Stimulated activated CD8-positive, alpha-beta memory T cell treated with anti-CD3 and anti-CD28 coated beads, Interleukin-7, amount 100 ng/mL, for 1 hour (primary cell): ENCODE measurements at places on chromosomes 4 and X.

DNA sequence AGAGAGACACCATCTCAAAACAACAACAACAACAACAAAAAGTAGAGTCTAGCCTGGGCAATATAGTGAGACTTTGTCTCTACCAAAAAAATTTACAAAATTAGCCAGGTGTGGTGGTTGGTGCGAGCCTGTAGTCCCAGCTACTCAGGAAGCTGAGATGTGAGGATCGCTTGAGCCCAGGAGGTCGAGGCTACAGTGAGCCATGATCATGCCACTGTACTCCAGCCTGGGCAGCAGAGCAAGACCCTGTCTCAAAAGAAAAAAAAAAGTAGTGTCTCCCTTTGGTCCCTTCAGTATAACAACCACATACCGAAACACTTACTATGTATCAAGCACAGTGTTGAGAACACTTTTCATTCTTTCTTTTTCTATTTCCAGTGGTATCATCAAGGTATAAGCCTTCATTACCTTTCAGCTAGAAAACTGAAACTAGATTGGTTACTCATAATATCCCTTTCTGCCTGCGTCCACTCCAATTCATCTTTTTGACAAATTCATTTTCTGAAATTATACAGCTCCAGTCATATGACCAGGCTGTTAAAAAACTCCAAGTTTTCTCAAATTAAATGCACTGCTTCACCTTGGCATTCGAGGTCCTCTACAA lies 54.1 kb downstream of the RPS6KA3 start:
- no peak for DNase-seq

GRCh38 chr4:54607067-54607466 lies 50.7 kb upstream of the KIT start:
- DNase-seq = no peak

DNA sequence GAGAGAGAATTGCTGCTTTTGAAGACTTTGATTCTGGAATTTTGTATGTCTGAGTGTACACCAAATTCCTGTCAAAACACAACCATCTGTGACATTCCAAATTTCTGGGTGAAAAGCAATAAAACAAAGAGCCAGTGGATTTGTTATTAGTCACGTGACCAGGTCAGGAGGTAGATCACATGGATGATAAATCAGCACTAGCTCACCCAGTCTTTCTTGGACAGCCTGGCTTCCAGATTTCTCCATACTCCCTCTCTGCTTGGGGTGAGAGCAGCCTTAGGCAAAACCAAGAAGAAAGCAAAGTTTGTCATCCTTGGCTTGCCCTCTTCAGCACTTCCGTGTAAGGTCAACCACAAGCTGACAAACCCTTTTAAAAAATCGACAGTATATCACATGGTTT lies 194.2 kb downstream of the CLCN4 start:
- DNase-seq = no peak

- DNase-seq = no peak
These were observed 4.9 kb downstream of the CHRNA9 start for GRCh38 chr4:40340030-40340429.

DNA sequence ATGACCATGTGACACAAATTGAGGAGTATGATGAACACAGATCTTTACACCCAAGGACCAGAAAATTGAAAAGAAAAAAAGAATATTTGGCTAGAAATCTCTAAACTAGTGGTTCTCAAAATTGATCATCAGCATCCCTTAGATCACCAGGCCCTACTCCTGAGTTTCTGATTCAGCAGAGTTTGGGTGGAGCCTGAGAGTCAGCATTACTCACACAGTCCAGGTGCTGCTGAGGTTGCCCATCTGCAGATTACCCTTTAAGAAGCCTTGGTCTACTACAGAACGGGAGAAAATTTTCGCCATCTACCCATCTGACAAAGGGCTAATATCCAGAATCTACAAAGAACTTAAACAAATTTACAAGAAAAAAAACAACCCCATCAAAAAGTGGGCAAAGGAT lies 182.8 kb downstream of the MOSPD2 start:
- DNase-seq = no peak

- no peak for DNase-seq
These were observed 1.8 kb downstream of the NOP14 start for GRCh38 chr4:2961421-2961810.

DNA sequence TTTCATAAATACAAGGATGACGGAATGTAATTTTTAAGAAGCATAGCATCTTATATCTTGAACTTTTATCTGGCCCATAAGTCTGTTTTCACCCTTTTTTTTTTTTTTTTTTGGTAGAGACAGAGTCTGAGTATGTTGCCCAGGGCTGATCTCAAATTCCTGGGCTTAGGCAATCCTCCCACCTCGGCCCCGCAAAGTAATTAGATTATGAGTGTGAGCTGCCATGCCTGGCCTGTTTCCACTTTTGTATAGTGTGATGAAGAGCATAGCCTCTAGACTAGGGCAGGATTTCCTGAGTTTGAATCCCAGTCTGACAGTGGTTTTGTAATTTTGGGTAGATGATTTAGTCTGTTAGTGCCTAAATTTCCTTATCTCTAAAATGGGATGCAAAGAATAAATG lies 11.0 kb downstream of the STIM2 start:
- DNase-seq = no peak

- DNase-seq = no peak
These were observed 79.5 kb downstream of the CBR4 start for GRCh38 chr4:168930413-168931196.

GRCh38 chr4:181971973-181972372 lies 271.2 kb upstream of the TENM3 start:
- DNase-seq = no peak

DNA sequence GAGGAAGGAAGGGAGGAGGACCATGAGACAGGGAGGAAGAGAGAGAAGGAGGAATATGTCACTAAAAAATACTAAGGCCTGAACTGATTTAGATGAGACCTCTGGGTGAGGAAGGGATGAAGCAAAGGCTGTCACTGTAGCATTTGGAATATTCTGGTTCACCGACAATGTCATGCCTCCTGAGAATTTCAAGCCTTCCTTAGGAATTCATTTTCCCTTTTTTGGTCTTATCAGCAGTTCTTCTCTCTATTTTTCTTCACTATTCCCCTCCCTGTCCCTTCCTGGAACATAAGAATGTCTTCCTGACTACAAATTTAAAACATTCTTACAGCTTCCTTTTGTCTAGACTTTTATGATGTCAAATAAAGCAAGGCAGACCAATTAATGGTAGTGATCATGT lies 527.8 kb downstream of the INPP4B start:
- no peak for DNase-seq

- DNase-seq = no peak
These were observed 86.1 kb downstream of the HNRNPD start for GRCh38 chr4:82287720-82288119.

DNA sequence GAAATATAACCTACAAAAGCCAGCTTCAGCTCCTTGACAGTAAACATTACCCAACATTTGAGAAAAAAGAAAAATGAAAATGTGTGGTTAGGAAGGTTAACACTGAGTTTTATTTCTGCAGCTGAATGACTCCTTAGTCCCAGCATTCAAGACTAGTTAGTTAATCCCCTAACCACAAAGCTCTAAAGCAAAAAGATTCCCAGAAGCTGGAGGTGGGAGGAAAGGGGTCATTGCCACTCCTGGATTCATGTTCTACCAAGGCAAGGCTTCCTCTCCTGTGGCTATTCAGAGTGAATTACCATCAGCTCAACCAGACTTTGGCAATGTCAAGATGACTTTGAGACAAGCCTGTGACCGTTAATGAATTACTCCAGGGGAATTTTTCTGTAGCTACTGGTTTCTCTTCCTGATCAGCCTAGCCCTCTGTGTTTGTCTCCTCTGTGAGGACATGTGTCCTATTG lies 63.6 kb downstream of the HADH start:
- DNase-seq = no peak

GRCh38 chr4:1246901-1247863 lies 1.7 kb downstream of the CTBP1 start:
- no peak for DNase-seq

GRCh38 chr4:182143822-182144625 lies 99.2 kb upstream of the TENM3 start:
- DNase-seq = no peak

- no peak for DNase-seq
These were observed 37.7 kb downstream of the FHDC1 start for GRCh38 chr4:152973629-152974467.

DNA sequence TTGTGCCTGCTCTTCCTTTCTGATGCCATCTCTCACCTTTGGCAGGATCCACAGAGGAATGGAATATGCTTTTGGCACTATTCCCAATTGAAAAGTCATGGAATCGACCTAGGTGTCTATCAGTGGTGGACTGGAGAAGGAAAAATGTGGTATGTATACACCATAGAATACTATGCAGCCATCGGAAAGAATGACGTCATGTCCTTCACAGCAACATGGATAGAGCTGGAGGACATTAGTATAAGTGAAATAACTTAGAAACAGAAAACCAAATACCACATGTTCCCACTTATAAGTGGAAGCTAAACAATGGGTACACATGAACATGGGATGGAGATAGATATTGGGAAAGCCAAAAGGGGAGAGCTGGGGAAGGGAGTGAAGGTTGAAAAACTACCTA lies 58.3 kb upstream of the SMIM31 start:
- DNase-seq = no peak

GRCh38 chr4:172787111-172787510 lies 381.5 kb upstream of the GALNT7 start:
- no peak for DNase-seq

DNA sequence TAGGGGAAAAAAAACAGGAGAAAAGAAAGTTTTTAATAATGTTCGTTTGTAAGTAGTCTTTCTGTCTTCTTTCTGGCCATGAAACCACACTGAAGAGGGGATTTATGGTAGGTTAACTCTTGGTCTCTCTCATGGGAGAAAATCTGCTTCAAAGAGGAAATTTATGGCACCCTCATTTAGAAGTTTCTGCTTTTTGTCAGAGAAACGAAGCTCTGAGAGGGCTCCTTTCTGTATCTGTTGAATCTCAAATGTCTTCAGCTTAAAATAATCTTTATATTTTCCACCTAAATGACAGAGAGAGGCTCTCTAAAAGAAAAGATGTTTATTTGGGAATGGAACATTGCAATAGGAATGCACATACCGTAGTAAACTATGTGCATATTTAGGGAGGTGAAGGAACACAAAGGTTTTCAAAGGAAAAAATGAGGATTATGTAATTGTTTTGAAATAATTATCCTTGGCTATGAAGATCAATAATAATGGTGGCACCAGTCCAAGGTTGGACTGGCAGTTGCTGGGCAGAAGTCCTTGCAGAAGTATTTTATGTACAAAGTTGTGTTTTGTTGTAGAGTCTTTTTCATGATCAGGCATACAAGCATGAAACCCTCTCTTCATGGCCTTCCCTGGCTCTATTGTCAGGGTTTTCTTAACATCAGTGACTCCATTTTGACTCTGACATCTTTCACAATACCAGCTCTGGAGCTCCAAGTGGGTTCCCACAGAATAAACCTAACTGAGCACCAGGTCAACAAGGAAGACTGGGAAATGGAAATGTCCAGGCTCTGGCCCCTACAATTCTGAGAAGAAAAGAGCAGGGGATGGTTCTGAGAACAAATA lies 53.0 kb upstream of the HPSE start:
- DNase-seq = no peak

DNA sequence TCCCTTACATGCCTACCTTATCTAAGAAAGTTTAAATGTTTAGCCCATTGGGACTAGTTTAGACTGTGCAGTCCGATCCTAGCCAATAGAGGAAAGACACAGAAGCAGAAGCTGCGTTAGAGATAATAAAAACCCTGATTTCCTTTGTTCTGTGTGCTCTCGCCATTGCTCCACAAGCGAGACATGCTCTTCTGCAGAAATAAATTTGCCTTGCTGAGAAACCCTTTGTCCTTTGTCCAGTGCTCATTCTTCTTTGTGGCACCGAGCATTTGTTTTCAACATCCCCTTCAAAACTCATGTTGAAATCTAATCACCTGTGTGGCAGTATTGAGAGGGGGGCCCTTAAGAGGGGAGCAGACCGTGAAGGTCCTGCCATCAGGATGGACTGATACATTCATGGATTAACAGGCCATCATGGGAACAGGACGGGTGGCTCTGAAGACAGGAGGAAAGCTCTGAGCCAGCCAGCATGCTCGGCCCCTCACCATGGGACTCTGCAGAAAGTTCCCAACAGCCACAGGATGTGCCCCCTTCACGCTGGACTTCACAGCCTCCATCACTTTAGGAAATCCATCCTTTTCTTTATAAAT lies 94.5 kb downstream of the ABLIM2 start:
- DNase-seq = no peak

GRCh38 chr4:15333692-15334633 lies 93.9 kb upstream of the C1QTNF7 start:
- no peak for DNase-seq

DNA sequence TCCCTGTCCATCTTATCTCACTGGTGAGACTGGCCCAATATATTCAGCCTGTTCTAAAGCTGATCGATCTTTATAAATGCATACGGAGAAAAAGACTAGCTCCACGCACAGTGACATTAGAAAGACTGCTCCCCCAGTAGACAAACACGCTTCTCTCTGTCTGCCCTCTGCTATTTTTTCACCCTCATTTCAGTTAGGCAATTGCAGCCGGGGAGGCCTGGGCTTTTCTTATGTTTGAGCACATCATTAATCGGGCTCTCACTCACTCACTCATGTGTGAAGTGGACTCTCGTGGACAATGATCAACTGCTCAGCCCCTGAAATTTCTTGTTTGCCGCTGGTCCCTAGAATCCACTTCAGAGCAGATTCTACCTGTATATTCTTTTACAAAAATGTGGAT lies 824.7 kb upstream of the TENM3 start:
- DNase-seq = no peak

DNA sequence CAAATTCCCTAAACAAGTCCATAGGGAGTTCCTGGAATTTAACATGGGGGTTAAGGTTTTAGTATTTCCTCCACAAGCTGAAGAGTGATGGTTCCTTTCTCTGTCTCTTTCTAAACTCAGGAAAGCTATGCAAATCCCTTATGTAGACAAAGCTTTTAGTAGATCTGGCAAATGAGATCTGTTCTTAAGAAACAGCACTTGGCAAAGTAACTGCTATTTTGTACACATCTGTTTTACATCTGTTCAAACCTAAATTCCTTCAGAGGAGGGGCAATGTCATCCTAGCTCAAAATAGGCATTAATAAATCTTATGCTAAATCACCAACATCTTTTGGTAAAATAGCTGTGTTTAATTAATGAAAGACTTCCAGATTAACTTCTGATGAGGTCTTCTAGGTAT lies 137.8 kb upstream of the TBC1D9 start:
- DNase-seq = no peak

GRCh38 chrX:71652405-71652804 lies 14.9 kb upstream of the LOC101059915 start:
- DNase-seq = peak; percentile 20

- DNase-seq = no peak
These were observed 139.4 kb upstream of the TENM3 start for GRCh38 chr4:182103614-182104319.
